ENCODE measurements at places on chromosomes 5 and 9.

- DNase-seq, result no peak
Measured at GRCh38 chr9:20662156-20662555, 21.9 kb upstream of the FOCAD start.

DNA sequence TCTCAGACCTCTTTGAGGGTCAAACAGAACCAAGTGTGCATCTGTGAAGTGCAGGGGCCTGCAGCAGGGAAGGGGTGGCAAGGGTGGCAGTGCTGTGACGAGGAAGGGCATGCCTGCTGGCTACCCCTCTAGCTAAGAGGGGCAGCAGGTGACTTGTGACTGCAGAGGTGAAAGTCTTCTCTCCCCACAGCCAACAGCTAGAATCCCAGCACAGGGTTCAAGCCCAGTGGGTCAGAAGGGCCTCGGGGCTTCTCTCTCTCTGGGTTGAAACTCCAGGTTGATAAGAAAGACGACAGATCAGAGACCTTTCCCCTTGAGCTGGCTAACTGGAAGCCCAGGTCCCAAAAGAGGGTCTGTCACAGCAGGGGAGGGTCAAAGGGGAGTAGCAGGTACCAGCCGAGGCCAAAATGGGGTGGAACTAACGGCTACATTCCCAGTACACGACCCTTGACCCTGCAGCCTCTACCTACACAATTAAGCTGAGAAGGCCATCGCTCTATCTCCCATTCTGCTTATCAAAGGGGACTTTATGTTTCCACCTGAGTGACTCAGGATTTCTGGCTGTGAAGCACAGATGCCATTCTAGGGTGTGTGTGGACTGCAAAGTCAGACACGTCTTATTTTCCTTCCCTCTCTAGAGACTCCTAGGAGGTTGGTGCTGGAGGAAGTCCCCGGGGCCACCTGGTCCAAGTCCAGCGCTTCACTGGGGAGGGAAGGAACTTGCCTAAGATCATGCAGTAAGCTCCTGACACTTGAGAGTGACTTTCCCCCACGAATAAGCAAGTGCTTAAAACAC is 14.6 kb downstream of the ANKS6 start:
- no peak for DNase-seq

GRCh38 chr5:50958852-50959457 is 292.5 kb downstream of the PARP8 start:
- DNase-seq, result no peak

DNA sequence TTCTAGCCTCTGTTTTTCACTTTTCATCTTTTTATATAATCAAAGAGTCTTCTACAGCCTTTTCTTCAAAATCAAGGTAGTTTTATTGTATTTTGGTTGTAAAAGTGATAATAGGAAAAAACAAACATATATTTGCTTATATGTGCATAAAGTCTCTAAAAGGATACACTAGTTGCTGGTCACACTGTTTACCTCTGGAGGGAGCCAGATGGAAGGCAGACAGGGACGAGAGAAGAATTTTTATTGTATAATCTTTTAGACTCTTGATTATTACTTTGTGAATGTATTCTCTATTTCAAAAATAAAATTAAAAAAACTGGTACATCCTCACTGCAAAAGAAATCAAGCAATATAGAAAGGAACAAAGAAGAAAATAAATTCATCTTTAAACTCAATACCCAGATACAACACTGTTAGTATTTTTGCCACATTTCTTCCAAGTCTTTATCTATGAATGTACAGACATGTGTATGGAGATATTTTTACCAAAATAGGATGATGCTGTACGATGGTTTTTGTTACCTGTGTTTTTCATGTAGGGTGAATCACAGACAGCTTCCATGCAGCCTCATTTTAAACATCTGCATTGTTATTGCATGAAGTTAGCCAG is 6.1 kb upstream of the RNF183 start:
- DNase-seq, result no peak

- no peak for DNase-seq
Measured at GRCh38 chr5:179166171-179166885, 106.2 kb downstream of the ZNF354C start.

- peak; percentile 11 for DNase-seq
Measured at GRCh38 chr5:141369994-141370848, at the start of gene PCDHGB3. PCDHGB3 (plus strand) TSS chr5:141370242; CDS start chr5:141370395, 153 bp downstream.

GRCh38 chr5:65823845-65824445 is 101.9 kb downstream of the NLN start:
- DNase-seq, result no peak

- DNase-seq, result no peak
Measured at GRCh38 chr5:151900891-151901290, 23.8 kb downstream of the GLRA1 start.

DNA sequence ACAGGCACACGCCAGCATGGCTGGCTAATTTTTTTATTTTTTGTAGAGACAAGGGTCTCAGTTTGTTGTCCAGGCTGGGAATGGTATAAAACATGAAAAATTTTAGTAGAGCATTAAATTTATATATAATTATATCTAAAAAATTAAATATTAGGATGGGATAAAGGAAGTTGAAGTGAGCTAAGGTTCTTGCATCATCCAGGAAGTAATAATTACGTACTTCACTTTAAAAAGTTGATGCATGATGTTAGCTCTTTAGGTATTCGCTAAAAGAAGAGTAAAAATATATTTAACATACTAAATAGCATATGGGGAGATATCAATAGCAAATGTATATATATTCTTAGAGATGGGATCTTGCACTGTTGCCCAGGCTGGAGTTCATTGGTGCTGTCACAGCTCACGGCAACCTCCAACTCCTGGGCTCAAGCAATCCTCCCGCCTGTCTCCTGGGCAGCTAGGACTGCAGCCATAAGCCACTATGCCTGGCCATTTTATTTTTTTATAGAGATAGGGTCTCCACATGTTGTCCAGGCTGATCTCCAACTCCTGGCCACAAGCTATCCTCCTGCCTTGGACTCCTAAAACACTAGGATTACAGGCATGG is 12.3 kb downstream of the DCAF10 start:
- no peak for DNase-seq

DNA sequence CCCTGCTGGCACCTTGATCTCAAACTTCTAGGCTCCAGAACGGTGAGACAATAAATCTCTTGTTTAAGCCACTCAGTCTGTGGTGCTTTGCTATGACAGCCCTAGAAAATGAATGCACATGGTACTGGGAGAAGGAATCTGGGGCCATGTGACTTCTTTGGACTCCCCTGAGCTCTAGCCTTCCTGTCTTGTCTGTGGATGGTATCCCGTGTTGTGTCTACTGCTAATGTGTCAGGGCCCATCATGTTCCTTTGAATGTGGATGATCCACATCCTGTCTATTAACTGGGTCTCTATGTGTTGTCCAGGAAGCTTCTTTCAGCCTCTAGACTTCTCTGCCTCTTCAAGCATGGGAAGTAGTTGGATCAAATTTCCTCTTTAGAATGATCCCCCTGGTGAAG is 25.1 kb downstream of the IL7R start:
- no peak for DNase-seq

DNA sequence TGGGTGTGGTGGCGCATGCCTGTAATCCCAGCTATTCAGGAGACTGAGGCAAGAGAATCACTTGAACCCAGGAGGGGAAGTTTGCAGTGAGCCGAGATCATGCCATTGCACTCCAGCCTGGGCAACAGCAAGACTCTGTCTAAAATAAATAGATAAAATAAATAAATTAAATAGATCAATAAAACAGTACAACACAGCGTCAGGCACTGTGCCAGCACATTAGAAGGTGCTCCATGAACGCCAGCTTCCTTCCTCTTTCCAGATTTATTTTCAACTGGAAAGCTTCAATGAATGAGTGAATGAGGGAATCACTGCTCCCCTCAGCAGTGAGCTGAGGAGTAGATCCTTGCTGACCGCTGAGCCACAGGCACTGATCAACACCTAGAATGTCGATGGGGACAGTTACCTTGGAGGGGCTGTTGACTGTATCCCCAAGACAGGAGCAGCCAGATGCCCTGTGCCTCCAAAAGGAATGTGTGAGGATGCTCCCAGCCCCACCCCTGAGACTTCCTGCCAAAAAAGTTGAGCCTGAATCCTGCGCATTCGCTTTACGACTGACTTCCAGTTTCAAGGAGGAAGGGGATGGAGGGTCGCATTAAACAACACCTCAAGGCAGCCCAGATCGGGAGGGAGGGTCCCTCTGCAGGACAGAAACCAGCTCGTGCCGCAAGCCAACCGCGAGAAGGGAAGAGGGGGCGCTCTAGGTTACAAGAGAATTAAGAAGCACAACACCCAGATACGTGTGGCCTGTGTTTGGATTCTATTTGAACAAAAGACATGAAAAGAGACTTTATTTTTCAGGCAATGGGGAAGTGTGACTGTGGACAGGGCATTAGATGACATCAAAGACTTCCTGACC is 54.0 kb upstream of the CNOT6 start:
- DNase-seq, result no peak

- DNase-seq, result no peak
Measured at GRCh38 chr9:6330958-6331634, 2.9 kb downstream of the TPD52L3 start.

GRCh38 chr9:98016137-98016680 is 33.1 kb downstream of the ANP32B start:
- DNase-seq, result no peak

All from stimulated activated CD8-positive, alpha-beta memory T cell treated with anti-CD3 and anti-CD28 coated beads, Interleukin-15, amount 100 ng/mL, for 1 hour (primary cell).